ENCODE measurements at places on chromosomes 2 and 18.

- no peak overlapping the region for H3K27ac ChIP-seq
- no peak overlapping the region for H3K4me3 ChIP-seq
- no peak for DNase-seq
- H3K36me3 ChIP-seq: no peaks in the 10 kb centered on the region
Observed at GRCh38 chr2:187294043-187294442, 154.0 kb downstream of the CALCRL start.

DNA sequence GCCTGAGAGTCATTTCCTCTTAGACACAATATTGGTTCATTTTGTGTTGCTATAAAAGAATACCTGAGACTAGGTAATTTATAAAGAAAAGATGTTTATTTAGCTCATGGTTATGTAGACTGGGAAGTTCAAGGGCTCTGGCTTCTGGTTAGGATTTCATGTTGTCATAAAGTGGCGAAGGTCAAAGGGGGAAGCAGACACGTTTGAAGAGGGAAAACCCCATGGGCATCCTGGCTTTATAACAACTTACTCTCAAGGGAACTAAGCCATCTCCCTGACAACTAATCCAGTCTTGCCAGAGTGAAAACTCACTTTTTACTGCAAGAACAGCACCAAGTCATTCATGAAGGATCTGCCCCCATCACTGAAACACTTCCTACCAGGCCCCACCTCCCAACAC, 89.7 kb upstream of the RNF152 start:
- no peak overlapping the region for H3K4me3 ChIP-seq
- peaks cover 11% of the 10 kb centered on the region for H3K4me1 ChIP-seq
- no peak for DNase-seq
- H3K27me3 ChIP-seq: no peaks in the 10 kb centered on the region

- no peak overlapping the region for H3K4me3 ChIP-seq
- no peak for DNase-seq
- H3K4me1 ChIP-seq: peaks cover 18% of the 10 kb centered on the region
- no peaks in the 10 kb centered on the region for H3K27me3 ChIP-seq
- H3K27ac ChIP-seq: peak overlapping the region; percentile 77
Observed at GRCh38 chr2:130829015-130829414, 7.7 kb upstream of the ARHGEF4 start.

- H3K4me1 ChIP-seq: peaks cover 5% of the 10 kb centered on the region
- no peak overlapping the region for H3K27ac ChIP-seq
- H3K4me3 ChIP-seq: no peak overlapping the region
- no peaks in the 10 kb centered on the region for H3K36me3 ChIP-seq
- DNase-seq: no peak
Observed at GRCh38 chr18:67282796-67283195, 233.7 kb downstream of the DSEL start.

DNA sequence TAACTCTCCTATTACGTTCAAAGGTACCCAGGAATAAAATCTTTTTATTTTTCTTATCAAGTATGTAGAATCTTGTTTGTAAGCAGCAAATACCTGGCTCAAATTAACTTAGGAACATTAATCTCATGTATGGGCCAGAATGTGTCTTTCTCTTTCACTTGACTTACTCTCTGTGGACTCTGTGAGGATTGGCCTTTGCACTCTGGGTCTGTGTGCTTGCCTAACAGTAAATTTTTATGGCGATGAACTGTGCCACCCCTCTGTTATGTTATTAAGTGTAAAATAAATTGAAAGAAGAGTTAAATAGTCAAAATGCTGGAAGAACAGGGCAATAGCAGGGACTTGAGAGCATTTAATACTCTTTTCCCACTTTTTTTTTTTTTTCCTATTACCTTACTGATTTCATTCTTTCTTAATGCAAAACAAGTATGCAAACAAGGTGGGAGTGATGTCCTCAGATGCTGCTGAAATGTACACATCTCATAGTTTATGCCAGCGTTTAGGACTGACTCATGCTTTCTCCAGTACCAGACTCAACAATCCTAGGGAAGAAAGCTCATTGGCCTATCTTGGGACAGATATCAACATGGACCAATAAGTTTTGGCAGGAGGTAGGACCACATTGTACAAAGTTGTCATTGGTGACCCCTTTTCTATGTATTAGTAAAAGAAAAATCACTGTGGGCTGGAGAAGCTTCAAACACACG, 25.5 kb downstream of the LYPD6 start:
- no peak overlapping the region for H3K4me3 ChIP-seq
- H3K36me3 ChIP-seq: peaks cover 18% of the 10 kb centered on the region
- H3K27ac ChIP-seq: no peak overlapping the region
- no peaks in the 10 kb centered on the region for H3K27me3 ChIP-seq

- DNase-seq: no peak
- no peaks in the 10 kb centered on the region for H3K27me3 ChIP-seq
- H3K36me3 ChIP-seq: peaks cover 3% of the 10 kb centered on the region
- no peak overlapping the region for H3K4me3 ChIP-seq
Observed at GRCh38 chr18:79245517-79246001, 150.2 kb upstream of the NFATC1 start.

DNA sequence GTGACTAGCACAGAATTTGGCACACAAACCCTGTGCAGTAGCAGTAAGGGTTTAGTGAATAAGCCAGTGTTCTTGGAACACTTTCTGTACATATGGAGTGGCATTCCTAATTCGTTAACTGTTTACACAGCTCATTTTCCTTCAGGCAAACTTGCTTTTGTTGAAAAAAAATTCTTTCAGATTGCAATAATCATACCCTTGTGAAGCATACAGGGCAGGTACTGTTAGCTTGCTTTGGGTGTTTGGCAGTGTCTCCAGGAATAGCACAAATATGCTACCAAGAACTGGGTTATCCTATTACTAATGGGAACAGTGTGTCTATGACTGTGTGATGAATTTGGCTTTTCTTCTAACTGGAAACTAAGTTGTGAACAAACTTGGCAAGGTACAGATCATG, 33.4 kb downstream of the UGP2 start:
- H3K4me3 ChIP-seq: no peak overlapping the region
- DNase-seq: no peak
- H3K36me3 ChIP-seq: peaks cover 38% of the 10 kb centered on the region

GRCh38 chr18:4352746-4353551, 102.2 kb downstream of the DLGAP1 start:
- no peaks in the 10 kb centered on the region for H3K36me3 ChIP-seq
- H3K27ac ChIP-seq: no peak overlapping the region
- H3K4me3 ChIP-seq: no peak overlapping the region
- H3K4me1 ChIP-seq: peaks cover 3% of the 10 kb centered on the region

Measured in type B pancreatic cell (in vitro differentiated cells).